ENCODE measurements at places on chromosomes 6 and 20.

GRCh38 chr6:28165563-28165962 lies 23.9 kb downstream of the ZKSCAN8 start:
- DNase-seq, result no peak

DNA sequence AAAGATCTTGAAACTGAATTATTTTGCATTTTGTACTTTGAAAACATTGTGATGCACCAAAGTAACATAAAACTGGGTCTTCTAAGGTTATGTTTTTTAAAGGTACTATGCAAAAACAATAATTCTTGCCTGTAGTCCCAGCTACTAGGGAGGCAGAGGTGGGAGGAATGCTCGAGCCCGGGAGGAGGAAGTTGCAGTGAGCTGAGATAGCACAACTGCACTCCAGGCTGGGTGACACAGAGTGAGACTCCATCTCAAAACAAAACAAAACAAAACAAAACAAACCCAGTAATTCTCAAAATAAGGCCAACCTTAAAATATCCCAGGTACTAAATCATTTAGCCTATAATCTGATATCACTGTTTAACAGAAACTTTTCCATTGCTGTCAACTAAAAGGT lies 269.6 kb downstream of the KHDC1L start:
- no peak for DNase-seq

DNA sequence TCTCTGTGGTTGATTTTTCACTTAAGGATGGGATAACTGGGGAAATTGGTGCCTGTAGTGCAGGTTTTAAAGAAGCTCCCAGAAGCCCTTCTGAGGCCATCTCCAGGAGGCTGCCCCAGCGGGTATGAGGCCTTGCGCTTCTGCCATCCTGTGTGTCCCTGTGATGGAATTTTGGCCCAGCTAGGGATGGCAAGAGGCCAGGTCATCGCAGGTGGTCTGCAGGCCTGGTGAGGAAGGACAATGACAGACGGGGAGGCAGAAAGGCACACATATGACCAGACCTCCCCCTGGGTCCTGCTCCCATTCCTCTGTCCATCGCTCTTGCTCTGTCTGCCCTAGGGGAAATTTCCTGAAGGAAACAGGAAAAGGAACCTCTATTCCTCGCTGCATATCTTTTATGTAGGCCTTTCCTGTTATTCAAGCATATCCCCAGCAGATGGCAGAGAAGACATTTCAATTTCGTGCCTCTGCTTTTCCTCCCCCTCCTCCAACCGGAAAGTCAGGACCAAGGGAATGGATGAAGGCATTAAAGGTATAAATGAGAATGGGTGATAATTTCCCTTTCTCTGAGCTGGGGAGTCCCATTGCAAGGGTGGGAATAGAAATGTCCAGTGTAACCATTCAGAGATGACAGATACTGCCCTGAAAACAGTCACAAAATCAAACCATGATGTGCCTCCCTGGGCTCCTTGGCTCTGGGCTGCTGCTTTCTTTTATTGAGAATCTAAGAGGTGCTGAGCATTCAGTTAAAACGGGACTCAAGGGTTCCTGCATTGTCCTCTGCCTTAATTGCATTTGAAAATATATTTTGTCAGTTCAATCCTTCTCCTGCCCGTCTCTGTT lies 17.6 kb upstream of the HLA-F start:
- no peak for DNase-seq

DNA sequence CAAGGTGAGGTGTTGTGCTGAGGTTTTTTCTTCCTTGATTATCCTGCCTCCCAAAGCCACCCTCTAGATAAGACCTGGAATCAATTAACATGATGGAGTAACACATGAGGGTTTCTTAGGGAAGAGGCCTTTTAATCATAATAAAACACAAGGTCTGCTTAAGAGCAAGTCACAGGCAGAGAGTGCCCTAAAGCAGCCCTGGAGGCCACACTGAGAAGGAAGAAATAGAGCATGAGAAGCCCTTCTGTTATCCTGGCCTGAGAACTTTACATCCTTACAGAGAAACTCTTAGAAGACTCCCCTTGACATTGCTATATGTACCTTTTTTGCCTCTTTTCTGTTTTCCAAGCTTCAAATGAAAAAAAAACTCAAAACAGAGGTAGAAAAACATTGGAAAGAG lies 132.3 kb downstream of the CEP57L1 start:
- no peak for DNase-seq

DNA sequence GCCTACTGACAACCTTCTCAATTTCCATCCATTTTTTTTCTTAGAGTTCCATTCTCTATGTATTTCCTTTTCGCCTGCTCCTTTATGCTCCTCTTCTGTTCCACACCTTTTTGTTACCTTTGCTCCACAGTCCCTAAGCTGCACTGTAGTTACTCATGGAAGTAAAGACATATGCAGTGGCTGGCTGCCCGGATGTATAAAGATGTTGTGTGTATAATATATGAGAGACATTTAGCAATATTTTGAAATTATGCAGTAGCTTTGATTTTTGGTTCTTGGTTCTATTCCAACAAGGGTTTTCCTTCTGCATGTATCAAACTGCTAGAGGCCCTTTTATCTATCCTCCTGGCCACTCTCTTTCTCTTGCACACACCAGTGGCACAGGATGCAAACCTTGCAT lies 234.9 kb downstream of the DOK5 start:
- DNase-seq, result no peak

GRCh38 chr20:535958-536357 lies 7.6 kb downstream of the CSNK2A1 start:
- DNase-seq, result no peak

- DNase-seq, result no peak
Observed at GRCh38 chr20:63863021-63863797, 1.9 kb upstream of the TPD52L2 start.
